ENCODE measurements at places on chromosomes 13 and 19.

- DNase-seq = no peak
These were observed 106.3 kb downstream of the TNFSF13B start for GRCh38 chr13:108375772-108376171.

- DNase-seq = no peak
These were observed 7.1 kb upstream of the ZNF91 start for GRCh38 chr19:23402388-23402787.

DNA sequence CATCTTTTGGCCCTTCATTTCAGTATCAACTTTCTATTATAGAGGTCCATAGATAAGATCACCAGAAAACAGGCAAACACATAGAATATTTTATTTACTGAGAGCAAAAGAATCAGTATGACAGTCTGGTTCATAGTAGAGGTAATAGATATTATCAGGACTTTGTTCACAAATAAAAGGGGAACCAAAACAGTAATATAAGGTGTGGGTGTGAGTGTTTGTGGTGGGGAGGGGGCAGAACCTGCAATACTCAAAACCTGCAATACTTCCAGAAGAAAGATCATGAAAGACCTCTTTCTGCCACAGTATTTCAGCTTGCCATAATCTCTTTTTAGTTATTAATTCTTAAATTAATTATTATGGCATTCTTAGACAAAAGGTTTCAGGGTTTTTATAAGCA, 578.7 kb upstream of the SLITRK1 start:
- no peak for DNase-seq

- DNase-seq = no peak
These were observed 5.8 kb upstream of the TPM4 start for GRCh38 chr19:16070366-16070990.

- DNase-seq = no peak
These were observed 7.1 kb upstream of the CIRBP start for GRCh38 chr19:1261798-1262622.

DNA sequence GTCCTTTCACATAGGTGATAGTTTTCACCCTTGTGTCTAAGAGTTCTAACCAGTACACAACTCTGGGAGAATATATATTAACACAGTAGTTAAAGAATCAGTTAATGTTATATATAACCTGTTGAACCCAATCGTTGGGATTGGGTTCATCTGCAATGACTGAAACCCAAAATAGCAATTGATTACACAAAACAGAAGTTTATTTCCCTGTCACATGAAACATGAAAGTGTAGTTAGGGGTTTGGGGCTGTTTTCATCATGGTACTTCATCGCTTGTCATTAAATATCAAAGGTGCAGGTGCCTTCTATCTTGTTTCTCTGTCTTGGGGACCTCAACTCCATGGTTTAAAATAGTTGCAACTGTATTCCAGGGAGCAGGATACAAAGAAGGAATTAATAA, 106.6 kb downstream of the TBC1D4 start:
- DNase-seq = no peak

DNA sequence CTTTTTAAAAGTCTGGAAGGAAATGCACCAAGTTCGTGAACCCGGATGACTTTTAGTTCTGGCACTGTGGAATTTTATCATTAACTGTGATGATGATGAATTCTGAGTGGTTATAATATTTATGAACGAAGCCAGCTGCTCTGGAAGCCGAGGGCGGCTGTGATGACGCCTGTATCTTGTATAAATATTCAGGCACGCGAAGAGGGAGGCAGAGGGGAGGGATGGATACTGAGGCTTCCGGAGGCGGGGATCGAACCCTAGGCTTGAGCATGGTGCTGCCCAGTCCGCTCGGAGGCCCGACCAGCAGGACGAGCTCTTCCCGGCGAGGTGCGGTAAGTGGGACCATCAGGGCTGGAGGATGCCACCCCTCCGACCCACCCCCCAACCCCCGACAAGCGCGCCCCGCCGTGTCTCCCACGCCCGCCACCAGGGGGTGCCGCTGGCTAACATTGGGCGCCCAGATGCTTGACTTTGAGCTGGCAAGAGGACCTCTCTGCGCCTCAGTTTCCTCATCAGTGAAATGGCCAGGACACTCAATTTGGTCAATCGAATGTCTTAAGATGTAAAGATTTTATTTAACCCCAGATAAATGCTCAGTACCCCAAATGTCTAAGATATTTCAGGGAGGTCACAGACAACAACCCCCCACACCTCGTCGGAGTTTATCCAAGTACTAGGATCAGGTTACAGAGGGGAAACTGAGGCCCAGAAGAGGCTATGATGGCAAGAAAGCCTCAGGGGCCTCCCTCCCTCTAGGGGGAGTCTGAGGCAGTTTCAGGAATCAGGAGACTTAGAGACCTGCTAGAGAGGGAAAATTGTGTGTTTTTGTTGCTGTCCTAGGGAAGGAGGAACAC, 4.5 kb upstream of the RAB3A start:
- DNase-seq = peak; percentile 87

GRCh38 chr19:13010038-13010991, 15.0 kb downstream of the NFIX start:
- DNase-seq = peak; percentile 68

- DNase-seq = no peak
These were observed 1770.0 kb downstream of the PCDH9 start for GRCh38 chr13:65460136-65460535.

- DNase-seq = no peak
These were observed 2.5 kb downstream of the RAX2 start for GRCh38 chr19:3769494-3769893.

DNA sequence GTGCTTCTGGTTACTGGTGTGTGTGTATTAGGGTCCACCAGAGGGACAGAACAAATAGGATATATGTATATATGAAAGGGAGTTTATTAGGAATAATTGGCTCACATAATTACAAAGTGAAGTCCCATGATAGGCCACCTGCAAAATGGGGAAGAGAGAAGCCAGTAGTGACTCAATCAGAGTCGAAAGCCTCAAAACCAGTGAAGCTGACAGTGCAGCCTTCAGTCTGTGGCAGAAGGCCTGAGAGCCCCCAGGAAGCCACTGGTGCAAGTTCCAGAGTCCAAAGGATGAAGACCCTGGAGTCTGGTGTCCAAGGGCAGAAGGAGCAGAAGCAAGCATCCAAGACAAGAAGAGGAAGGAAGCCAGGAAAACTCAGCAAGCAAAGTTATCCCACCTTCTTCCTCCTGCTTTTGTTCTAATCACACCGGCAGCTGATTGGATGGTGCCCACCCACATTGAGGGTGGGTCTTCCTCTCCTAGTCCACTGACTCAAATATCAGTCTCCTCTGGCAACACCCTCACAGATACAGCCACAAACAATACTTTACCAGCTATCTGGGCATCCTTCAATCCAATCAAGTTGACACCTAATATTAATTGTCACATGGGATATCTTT, 21.7 kb upstream of the SCEL start:
- DNase-seq = no peak

GRCh38 chr13:71149498-71150363, 717.3 kb downstream of the DACH1 start:
- no peak for DNase-seq

DNA sequence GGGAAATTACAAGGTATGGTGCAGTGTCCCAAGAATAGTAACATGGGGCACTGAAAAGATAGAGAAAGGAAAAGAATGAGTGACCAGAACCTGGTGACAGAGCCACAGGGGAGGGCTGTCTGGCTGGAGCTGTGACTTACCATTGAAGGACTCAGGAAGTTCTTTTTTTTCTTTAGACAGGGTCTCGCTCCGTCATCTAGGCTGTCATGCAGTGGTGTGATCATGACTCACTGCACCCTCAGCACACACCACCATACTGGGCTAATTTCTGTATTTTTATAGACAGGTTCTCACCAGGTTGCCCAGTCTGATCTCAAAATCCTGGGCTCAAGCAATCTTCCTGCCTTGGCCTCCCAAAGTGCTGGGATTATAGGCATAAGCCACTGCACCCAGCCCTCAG, 8.8 kb upstream of the CPB2 start:
- peak; percentile 18 for DNase-seq

DNA sequence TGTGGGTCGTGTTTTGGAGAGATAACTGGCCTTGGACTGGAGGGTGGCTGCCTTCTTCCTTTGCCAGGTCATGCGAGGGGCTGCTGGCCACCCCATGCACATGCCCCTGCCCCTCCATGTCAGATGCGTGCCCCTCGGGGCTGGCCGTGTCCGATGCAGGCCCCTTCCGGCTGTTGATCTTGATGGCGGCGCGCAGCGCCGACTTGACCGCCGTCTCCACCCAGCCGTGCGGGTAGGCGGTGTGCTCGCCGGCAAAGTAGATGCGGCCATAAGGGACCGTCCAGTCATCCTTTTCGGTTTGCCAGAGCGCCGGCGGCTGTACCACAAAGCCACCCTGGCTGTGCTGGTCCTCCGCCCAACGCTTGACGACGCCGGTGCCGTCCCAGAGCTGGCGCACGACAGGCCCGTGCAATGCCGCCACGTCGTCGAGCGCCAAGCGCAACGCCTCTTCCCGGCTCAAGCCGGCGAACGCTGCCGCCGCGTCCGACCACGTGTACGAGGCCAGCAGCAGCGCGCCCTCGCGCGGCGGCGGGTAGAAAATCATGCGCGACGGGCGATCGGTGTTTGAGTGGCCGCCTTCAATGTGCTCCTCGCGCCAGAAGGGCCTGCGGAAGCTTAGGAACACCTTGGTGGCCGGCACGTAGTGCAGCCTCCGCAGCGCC, 6.9 kb downstream of the IL4I1 start:
- peak; percentile 85 for DNase-seq

DNA sequence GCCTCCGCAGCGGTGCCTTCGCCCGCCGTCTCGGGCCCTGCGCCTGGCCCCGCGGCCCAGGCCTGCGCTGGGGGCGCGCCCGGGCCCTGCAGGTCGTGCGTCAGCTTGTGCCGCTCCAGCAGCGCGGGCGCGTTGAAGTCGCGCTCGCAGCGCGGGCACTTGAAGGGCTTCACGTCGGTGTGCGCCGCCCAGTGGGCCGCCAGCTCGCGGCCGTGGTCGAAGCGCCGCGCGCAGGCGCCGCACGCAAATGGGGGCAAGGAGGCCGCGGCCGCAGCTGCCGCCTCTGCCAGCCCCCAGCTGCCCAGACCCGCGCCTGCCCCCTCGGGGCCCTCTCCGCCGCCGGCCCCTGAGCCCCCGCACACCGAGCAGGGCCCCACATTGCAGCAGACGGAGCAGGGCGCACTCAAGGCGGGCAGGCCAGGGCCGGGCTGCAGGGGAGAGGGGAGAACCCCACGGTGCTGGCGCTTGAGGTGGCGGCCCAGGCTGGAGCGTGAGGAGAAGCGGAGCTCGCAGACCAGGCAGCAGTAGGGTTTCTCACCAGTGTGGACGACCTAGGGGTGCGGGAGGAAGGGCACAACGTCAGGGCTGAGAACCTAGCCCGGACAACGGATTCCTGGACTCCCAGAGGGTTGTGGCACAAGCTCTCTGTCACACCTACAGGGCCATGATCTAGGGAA, 6.1 kb downstream of the FIZ1 start:
- DNase-seq = no peak

DNA sequence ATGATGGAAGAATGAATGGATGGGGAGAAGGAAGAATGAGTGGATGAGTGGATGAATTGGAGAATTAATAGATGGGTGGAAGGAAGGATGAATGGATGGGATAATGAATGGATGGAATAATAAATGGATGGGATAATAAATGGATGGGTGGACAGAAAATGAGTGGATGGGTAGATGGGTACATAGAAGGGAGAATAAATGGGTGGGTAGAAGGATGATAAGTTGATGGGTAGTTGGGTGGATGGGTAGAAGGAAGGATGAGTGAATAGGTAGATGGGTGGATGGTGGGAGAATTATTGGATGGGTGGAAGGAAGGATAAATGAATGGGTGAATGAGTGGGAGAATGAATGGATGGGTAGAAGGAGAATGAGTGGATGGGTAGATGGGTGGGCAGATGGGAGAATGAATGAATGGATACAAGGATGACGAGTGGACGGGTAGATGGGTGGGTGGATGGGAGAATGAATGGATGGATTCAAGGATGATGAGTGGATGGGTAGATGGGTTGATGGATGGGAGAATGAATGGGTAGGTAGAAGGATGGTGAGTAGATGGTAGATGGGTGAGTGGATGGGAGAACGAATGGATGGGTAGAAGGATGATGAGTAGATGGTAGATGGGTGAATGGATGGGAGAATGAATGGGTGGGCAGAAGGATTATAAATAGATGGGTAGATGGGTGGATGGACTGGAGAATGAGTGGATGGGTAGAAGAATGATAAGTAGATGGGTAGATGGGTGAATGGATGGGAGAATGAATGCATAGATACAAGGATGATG, 15.9 kb downstream of the VSTM2B start:
- no peak for DNase-seq

DNA sequence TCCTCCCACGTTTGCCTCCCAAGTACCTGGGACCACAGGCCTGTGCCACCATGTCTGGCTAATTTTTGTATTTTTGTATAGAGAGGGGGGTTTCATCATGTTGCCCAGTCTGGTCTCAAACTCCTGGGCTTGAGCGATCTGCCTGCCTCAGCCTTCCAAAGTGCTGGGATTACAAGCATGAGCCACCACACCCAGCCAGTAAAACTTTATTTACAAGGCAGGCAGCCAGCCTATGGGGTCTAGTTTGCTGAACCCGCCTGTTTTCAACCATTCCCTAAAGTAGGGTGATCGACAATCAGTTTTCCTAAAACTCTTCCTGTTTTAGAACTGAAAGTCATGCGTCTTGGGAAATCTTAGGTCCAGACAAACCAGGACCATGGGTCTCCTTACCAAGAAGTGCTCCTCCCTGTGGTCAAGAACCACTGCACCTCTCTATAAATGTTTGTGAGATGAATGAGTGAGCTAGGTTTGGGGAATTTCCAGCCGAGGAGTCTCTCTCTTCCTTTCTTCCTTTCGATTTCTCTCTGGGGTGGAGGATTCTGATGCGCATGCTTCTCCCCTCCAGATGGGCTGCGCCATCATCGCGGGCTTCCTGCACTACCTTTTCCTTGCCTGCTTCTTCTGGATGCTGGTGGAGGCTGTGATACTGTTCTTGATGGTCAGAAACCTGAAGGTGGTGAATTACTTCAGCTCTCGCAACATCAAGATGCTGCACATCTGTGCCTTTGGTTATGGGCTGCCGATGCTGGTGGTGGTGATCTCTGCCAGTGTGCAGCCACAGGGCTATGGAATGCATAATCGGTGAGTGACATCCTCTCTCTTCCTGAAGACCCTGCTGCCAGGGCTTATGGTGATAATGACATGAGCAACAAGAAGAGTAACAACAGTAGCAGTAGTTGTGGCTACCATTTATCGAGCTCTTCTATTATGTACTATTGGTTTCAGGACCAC, 38.7 kb downstream of the ADGRE1 start:
- DNase-seq = no peak

- DNase-seq = peak; percentile 46
These were observed 23.4 kb downstream of the SIPA1L3 start for GRCh38 chr19:37930416-37930815.

DNA sequence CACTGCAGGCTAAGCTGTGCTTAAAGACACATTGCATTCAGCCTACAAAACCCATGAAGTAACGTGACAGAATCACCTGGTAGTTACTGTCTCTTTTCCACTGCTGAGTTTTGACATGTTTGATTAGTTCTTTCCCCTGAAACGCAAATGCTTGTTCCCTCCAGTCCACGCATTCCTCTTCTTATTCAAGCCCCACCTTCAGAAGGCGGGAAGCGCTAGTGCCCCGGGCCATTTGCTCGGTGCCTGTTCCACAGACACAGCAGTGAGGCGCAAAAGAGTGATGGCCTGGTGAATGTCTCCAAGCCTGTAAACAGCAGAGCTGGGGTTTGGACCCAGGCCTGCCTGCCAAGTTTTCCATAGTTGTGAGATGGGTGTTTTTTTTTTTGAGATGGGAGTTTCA, 10.9 kb downstream of the ACP4 start:
- DNase-seq = no peak
